ENCODE measurements at places on chromosomes 2 and 18.

GRCh38 chr18:45626330-45627203, 11.3 kb downstream of the SLC14A2 start:
- DNase-seq: peak; percentile 91

GRCh38 chr2:59428940-59429339, 1124.5 kb downstream of the BCL11A start:
- no peak for DNase-seq

GRCh38 chr2:218895759-218896500, 15.3 kb downstream of the WNT10A start:
- DNase-seq: no peak

GRCh38 chr18:42187611-42188380, 232.8 kb downstream of the PIK3C3 start:
- no peak for DNase-seq

GRCh38 chr2:226478109-226478809, 321.4 kb downstream of the IRS1 start:
- peak; percentile 97 for DNase-seq

DNA sequence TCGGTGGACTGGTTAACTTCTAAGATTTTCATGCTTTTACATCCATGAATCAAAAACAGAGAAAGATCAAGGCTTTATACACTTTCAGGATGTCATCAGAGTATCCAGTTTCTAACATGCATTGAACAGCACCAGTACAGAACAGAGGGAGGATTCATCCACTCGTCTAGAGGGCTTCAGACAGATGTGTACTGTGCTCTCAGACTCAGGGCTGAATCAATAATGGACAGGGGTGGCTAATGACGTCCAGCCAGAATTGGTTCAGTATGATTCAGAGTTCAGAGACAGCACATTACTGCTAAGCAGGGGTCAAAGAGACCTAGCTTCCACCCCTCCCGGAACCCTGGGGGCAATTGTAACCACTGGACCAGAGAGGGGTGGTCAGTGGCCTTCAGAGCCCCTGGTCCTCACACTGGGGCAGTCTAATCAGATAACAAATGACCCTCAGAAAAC, 37.3 kb downstream of the RNU4ATAC start:
- DNase-seq: peak; percentile 21

DNA sequence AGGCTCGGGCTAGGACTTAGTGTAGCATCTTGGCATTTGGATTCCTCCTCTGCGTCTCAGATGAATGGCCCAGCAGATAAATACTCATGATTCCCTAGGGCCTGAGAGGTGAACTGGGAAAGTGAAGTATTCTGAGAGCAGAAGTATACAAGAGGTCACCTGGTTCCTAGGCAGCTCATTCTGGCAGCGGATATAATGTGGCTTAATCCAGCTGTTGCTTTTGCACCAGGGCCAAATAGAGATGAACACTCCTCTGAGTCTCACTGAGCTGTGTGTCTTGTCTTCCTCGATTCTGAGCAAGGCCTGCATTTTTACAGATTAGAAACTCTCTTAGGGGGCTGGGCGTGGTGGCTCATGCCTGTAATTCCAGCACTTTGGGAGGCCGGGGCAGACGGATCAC, 196.1 kb downstream of the SLC4A3 start:
- no peak for DNase-seq

DNA sequence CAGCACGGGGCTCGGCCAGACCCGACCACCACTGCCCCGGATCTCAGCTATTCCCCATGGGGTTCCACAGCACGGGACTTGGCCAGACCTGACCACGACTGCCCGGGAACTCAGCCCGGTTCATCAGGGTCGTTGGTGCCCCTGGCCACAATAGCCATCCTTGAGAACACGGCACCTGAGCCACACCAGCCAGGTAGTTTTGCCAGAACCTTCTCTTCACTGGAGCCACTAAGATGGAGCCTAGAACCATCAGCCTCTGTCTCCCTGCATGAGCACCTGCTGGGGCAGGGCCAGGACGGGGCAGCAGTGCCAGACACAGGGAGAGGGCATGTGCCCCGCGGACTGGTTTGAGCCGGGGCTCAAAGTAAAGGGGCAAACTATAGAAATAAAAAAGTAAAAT, 11.4 kb upstream of the KCNG2 start:
- DNase-seq: no peak

GRCh38 chr2:127650041-127650784, 4.3 kb downstream of the GPR17 start:
- DNase-seq: no peak

DNA sequence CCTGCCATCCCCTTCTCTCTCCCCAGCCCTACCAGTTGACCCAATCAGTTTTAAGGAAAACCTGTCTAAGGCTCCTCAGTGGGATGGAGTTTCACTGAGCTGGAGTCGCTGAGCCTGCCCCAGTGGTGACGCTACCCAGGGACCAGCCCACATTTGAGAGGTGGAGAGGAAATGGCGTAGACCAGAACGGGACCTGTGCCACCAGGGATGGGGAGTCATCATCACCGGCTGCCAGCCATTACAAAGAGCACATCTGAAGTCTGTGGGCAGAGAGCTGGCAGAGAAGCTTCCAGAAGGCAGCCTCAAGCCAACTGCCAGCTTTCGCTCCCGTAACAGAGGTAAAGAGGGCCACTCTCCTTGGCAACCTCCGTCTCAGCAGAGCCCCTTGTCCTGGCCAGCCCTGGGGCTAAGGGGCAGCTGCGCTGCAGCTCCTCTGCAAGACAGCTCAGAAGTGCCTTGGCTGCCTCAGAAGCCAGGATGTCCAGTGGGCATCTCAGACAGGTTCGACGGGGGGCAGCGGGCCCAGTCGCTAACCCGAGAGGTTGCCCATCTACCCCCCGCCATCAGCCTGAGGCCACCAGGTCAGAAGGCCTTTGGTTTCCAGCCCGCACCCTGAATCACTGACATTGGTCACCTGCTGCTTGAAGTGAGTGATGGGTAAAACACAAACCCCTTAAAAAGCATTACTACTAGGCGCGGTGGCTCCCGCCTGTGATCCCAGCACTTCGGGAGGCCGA, 15.4 kb downstream of the SDC1 start:
- no peak for DNase-seq

GRCh38 chr2:213161759-213162515, 10.5 kb upstream of the IKZF2 start:
- peak; percentile 44 for DNase-seq

DNA sequence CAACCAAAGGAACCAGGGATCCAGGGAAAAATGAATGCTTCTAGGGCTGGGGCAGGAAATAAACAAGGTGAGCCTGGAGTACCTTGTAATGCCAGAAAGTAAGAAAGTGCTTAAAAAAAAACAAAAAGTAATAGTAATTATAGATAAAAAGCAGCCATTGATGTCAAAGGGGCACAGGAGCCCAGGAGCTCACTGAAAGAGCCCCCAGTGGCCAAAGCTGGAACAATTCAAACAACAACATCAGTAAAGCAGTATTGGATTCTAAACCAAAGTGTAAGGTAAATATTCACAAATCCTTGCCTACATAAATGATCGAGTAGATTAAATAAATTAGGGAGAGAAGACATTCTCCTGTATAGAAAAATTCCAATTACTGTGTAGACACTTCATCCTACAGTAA, 114.3 kb upstream of the ARL4C start:
- no peak for DNase-seq

DNA sequence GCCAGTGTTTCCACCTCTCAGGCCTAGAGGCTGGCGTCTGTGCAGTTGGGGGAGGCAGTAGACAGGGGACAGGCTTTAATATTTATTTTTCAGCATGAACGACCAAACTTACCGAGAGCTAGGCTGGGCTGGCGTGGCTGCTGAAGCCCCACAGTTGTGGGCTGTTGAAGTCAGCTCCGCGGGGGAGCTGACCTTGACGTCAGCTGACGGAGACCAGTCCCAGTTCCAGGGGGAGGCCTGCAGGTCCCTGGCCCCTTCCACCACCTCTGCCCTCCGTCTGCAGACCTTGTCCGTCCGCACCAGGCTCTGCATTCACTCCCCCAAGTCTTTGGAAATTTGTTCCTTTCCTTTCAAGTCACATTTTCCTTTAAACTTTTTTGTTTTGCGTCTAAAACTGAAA, 33.4 kb upstream of the TUBA3E start:
- DNase-seq: no peak

DNA sequence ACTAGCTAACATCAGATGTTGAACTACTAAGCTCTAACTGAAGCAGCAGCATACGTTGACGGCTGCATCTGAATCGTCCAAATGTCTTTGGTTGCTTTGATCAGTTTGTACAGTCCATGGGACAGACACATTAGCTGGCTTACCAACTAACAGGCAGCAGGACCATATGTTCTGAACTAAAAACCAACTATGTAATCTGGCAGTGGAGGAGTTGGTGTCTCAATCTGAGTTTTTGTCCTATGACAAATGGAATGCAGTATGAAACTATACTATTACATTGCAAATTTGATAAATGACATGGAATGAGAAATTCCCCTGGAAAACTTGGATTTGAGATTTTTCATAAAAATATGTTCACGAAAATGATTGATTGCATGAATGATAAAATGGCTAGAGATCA, 79.5 kb downstream of the EPHA4 start:
- DNase-seq: peak; percentile 12

DNA sequence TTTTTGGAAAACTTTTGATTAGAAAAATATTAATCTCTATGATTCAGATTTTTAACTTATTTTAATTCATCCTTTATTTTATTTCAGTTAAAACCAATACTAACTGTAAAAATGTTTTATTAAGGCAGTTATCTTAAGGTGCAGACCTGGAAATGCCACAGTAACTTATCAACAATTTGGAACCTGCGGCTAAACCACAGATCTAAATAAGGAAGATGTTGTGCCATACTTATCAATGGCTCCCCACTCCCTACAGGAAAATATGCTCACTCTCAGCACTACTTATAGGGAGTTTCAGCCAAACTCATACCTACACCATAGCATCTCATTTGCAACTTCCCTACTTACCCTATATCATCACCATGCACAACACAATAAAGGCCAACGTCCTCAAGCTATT, 226.9 kb upstream of the KYNU start:
- no peak for DNase-seq

DNA sequence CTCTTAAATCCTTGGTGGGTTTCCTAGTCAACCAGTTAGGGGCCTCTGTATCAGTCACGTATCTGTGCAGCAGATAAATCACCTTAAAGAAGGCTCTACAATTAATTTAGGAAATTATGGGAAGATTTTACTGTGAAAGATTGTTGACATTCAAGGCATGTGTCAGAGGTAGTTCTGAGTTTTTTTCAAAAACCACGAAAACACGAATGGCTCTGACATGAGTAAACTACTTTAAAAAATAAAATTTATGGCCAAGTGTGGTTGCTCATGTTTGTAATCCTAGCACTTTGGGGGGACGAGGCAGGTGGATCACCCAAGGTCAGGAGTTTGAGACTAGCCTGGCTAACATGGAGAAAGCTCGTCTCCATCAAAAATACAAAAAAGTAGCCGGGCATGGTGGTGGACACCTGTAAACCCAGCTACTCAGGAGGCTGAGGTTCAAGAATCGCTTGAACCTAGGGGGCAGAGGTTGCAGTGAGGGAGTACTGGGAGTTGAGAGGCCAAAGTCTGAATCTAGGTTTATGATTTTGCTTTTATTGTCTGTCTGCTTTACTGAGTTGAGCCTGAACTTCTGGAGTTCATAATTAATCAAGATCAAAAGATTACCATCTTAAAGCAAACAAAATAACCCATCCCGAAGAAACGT, 77.1 kb downstream of the SPRED2 start:
- DNase-seq: peak; percentile 43

- DNase-seq: no peak
Measured at GRCh38 chr2:43445781-43446180, 150.1 kb downstream of the THADA start.

GRCh38 chr2:221381928-221382488, 190.1 kb downstream of the EPHA4 start:
- DNase-seq: no peak

GRCh38 chr2:26422947-26423629, 21.4 kb downstream of the DRC1 start:
- no peak for DNase-seq

- DNase-seq: peak; percentile 43
Measured at GRCh38 chr2:165601928-165602521, 132.5 kb downstream of the CSRNP3 start.

GRCh38 chr2:122635686-122636085, 880.2 kb downstream of the TSN start:
- DNase-seq: no peak

GRCh38 chr2:71609441-71609840, 156.1 kb downstream of the DYSF start:
- peak; percentile 77 for DNase-seq

DNA sequence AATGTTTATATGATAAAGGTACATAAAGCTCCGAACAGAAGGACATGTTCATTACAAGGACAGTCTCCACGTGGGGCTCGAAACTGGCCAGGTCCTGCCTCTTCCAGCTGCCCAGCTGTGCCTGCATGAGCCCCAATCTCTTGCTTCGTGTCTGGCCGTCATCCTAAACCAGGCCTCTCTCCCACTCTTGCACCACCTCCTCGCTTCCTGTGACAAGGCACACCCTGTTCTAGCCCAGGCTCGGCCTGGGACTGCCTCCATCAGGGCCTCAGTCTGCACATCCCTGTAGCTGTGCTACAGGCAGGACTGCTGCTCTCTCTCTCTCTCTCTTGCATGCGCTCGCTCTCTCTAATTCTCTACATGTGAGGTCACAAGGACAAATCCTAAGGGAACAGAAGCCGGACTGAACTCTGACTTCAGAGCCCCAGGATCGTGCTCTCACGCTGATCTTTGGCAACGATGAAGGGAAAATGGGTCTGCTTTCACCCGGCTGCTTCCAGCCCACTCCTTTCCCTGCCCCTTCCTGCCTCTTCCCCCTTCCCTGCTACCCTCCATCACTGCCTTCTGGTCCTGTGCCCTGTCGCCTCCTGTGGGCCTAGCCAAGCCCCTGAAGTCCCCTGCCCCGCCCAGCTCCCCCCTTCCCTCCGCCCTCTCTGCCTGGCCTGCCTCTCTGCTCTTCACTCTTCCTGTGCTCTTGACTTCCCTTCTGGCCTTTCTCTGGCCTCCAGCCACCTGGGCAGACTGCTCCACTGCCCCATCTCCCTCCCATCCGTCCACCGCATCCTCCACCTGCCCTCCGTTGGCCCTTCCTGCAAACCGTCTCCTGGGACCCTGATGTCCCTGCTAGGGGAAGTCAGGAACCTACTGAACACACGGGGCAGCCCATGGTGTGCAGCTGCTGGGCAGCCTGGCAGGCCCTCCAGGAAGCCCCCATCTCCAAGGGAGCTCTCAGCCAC, 7.8 kb upstream of the GPR55 start:
- peak; percentile 42 for DNase-seq

- peak; percentile 90 for DNase-seq
Measured at GRCh38 chr2:190812506-190813294, 67.9 kb upstream of the GLS start.

DNA sequence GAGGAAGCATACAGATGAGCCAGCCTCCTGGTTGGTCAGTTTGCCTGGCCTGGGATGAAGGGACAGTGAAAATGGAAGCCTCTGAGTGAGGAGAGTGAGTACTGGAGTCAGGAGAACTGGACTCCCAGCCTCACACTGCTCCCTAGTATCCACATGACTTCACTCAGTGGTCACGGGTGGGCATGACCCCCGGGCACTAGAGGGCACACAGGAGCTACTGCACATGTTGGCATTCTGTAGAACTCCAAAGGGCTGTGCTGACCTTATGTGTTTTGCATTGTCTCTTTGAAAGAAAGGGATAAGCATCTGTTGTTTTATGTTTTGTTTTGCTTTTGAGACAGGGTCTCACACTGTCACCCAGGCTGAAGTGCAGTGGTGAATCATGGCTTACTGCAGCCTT, 23.7 kb downstream of the NCAPH start:
- peak; percentile 6 for DNase-seq

GRCh38 chr2:232240906-232241305, 137.6 kb upstream of the ALPP start:
- no peak for DNase-seq

- DNase-seq: no peak
Measured at GRCh38 chr2:33081691-33082090, 134.9 kb downstream of the LTBP1 start.
